ENCODE measurements at places on chromosomes 5 and 9. TPM values are rescaled to one million over a fixed set of nuclear protein-coding genes. Genes with fewer than 3 reads are reported as not detected.

Gene SLC36A2
- total RNA-seq, result not detected

Gene SRD5A1
- 14.8 TPM for total RNA-seq

Gene HBEGF
- total RNA-seq, result 23.8 TPM

Gene PPP3R2
- total RNA-seq, result not detected

Gene GPSM1
- 13.4 TPM for total RNA-seq

Gene SPINK5
- 8.4 TPM for total RNA-seq
